ENCODE measurements at places on chromosomes 4 and X.

DNA sequence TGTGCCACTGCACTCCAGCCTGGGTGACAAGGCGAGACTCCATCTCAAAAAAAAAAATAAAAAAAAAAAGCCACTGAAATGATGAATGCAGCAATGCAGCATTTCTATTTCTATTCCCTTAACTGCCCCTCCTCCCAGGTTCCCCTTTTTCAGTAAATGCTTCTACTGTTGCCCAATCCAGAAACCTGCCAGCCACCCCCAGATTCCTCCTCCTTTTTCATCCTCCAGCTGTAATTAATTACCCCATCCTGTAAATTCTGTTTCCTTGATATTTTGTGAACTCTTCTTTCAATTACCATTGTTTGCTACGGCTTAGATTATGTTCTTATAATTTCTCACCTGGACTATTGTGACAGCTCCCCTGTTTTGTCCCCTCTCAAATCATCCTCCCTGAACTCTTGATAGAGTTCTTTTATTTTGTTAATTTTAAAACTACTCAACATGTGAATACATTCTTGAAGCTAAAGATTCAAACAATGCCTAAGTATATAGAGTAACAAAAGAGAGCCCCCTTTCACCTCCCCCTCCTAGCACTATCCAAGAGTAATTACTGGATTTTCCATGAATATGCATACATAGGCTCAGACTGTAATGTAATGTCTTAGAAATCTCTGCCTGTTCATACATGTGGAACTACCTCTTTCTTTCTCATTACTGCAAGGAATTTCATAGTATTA is 140.6 kb upstream of the GPC4 start:
- no peak for DNase-seq

- DNase-seq: no peak
Measured at GRCh38 chrX:73577361-73577760, 14.4 kb downstream of the CHIC1 start.

DNA sequence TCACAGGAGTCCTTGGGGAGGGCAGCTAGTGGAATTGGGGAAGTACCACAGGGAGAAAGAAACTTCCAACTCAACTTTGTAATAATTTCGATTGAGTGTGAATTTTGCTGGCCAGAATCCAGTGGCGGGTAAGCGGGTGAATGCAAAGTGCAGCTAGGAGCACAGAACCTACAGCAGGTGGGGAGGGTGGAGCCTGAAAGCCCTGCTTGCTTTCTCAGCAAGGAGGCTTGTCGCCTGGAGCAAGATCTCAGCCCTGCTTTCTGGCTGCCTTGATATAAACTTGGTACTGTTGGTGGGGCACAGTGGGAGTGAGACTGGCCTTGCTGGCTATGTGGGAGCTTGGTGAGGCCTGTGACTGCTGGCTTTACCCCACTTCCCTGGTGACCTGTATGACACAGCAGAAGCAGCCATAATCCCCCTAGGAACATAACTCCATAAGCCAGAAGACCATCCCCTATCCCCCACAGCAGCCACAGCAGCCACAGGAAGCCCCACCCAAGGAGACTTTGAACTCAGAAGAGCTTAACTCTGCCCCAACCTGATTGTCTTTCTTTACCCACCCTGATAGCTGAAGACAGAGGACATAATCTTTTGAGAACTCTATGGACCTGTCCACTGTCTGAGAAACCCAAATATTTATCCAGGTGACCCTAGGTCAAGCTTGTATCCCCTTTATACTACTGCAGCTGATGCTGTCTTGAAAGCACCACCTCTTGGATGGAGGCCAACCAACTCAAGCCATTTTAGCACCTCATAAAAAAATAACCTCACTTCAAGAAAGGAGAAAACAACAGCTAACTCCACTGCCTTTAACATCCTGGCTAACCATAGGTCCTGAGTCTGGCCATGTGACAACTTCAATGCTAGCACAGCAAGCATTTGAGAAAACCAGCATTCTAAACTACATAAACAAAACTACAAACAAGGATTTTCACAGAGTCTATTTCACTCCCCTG is 87.2 kb upstream of the PDE5A start:
- DNase-seq: no peak

DNA sequence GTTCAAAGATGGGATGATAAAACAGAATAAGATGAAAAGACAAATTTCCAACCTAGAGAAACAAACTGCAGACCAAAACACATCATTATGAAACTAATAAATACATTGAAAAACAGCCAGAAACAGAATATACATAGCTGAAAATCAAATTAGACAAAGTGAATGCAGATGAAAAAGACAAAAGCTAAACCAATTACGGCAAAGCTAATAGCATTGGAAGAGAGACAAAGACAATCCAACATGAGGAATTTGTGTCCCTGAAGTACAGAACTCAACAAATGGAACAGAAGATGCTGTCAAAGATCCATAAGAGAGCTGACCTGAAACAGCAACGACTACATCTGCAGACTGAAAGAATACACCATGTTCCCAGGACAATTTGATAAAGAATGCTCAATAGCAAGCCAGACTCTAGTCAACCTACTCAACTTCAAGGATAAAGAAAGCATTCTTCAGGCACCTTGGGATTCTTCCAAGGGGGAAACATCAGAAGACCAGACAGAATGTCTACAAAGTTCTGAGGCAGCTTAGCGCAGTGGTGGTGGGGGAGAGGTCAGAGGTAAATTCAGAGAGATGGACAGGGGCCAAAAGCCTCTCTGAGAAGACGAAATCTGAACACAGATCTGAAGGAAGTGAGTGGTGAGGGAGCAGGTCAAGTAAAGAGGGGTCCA is 27.4 kb upstream of the IRAK1 start:
- DNase-seq: no peak

DNA sequence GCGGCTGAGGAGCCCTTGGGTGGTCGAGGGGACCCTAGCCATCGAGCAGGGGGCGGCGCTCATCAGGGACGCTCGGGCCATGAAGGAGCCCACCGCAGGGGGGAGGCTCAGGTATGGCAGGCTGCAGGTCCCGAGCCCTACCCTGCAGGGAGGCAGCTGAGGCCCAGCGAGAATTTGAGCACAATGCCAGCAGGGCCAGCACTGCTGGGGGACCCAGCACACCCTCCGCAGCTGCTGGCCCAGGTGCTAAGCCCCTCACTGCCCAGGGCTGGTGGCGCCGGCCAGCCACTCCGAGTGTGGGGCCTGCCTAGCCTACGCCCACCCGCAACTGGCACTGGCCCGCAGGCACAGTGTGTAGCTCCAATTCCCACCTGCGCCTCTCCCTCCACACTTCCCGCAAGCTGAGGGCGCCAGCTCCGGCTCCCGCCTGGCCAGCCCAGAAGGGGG is 325.4 kb upstream of the FRG1 start:
- DNase-seq: no peak

DNA sequence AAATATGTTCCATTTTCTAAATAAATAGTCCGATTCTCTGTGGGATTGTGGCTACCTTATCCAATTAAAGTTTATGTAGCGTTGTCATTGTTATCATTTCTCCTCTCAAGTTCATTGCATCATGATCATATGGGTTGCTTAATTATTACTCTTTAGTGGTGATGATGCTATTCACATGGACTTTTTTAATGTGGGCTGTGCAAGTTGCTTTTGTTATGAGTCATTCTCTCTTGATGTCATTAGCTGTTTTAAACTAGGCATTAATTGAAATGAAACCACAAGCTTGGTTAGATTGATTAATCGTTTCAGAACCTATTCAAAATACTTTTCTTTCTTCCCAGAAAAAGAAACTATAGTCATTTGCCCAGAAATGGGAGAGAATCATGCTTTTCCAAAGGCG is 38.2 kb downstream of the NHS start:
- DNase-seq: no peak

- DNase-seq: no peak
Measured at GRCh38 chrX:48468693-48469691, 1.1 kb downstream of the SLC38A5 start.

DNA sequence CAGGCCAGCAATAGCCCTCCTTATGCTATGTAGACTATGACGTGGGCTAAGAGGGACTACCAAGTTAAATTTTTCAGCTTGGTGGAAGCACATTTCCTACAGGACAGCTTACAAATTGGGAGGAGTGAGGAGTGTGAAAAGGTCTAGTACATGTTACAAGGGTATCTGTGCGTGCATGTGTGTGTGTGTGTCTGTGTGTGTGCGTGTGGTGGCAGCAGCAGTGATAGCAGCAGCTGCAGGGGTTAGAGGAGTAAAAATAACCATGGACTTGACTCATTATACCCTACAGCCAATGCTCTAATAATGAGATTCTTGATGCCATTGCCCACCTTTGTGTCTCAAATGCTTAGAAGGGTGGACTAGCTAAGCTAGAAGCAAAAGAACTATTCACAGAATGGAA is 88.6 kb downstream of the SLC9A7 start:
- DNase-seq: no peak

DNA sequence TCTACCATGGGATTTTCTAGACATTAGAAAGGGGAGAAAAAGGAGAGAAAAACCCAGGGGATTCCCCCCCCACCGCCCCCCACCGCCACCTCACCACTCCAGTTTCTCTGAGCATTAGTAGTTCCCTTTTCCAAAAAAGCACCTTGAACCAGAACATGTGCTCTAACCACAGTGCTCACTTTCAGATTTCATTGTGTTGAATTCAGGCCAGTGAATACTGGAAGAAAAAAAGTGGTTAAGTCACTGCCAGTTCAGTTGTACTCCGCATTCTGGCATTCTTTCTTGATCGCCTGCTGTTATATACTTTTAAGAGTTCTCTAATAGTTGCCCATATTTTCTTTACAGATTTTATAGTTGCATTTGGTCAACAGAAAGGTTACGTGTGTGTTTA is 40.9 kb downstream of the JADE3 start:
- DNase-seq: no peak

DNA sequence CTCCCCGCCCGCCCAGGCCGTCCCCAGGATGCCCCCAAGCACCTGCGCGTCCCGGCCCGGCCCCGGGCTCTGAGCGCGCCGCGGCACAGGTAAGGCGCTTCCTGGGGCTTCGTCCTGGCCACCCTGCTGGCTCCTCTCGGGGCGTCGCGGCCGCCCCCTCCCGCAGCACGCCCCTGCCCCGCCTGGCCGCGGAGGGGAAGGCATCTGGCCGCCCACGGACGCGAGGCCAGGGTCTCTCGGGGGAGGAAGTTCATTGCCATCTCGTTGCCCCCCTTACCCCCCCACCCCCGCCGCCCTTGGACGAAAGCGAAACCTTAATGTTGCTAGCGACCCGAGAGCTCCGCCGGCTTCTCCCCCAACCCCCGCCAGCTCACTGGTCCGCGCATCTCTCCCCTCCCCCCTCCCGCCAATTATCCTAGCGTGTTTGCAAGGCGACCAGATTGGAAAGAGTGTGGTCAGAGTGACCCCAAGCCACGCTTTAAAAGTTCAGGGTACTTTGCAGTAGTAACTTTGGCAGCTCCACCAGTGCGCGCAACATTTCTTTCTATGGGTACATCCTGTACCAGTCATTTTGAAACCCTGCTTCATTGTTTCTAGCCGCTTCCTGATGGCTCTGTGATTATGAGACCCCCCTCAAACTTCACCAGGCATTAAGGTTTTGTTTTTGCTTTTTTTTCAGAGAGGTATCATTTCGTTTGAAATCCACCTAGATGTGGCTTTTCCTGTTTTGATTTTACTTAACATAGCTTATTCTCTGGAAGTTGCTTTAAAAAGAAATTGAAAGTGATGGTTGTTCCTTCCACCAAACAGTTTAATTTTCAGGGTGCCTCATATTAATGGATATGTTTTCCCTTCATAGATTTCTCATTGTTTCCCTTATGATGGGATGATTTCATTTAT is 626 bp downstream of the TBC1D1 start:
- peak; percentile 76 for DNase-seq

GRCh38 chr4:133555671-133556070 is 406.6 kb downstream of the PCDH10 start:
- DNase-seq: no peak

GRCh38 chrX:119753001-119753400 is 5.4 kb upstream of the SOWAHD start:
- DNase-seq: no peak

DNA sequence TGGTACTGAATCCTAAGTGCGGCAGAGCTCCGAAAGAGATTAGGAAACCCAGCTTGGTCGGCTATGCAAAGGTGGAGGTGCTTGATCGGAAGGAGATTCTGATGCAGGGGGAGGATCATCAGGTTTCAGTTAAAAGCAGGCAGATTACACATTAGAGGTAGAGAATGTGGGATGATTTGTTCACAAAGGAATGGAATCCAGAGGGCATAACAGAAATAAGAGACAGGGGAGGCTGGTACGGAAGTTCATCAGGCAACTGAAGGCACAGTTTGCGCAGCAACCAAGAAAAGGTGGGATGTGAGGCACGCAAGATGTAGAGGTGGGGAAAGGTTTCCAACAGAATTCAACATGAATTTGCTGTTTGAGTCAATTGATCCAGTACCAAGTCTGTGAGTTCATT is 424 bp upstream of the ZNF330 start:
- DNase-seq: no peak

GRCh38 chrX:153922932-153923857 is 2.9 kb downstream of the ARHGAP4 start:
- no peak for DNase-seq

DNA sequence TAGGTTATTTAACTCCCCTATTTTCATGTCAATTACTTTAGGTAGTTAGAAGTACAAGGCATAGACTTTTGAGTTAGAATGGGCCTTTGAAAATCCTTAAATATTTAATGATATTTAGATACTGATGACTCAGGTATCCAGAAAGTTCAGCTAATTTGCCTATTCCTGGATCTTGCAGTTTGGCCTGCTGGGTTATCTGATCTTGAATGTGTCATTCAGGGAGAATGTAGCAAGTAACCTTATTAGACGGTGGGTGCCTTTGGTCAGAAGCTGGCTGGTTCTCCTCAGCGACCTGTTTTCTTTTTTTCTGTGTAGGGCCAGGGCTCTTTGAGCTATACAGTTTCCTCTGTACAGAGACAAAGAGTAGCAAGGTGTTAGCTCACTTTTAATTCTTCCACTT is 42.0 kb downstream of the MTM1 start:
- no peak for DNase-seq

DNA sequence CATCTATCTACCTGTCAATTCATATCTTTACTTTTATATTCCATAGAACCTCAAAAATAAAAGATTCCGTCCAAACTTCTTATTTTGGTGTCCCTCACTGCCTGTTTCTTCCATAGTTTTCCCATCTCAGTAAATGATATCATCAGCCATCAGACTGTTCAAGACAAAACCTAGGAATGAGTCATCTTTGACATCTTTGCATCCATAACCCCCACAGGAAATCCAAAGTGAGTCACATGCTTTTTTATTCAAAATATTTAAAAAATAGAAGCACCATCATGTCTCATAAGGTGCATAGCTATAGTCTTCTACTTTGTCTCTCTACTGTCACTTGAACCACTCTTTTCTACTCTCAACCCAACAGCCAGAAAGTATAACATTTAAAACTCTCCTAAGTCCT is 29.9 kb upstream of the CXXC4 start:
- DNase-seq: no peak

- DNase-seq: no peak
Measured at GRCh38 chrX:10168226-10168625, 11.5 kb downstream of the CLCN4 start.

DNA sequence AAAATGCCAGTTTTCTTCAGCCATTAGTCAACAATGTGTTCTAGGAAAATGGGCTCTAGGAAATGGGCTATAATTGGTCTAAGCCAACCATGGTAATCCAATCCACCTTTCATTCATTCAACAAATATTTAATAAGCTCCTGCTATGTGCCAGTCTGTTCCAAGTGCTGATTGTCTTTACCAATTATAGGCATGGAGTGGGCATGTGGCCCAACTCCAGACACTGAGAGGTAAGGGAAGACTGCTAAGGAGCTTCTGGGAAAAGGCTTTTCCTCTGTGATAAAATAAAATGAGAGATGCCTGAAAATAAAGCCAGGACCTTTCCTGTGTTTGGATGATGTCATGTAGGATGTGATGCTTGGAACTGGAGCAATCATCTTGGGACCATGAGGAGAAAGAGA is 43.3 kb downstream of the HOPX start:
- DNase-seq: no peak

GRCh38 chrX:19889582-19890342 is 2.4 kb upstream of the SH3KBP1 start:
- DNase-seq: no peak

All from natural killer cell (primary cell).